ENCODE measurements at places on chromosomes 7 and 10. TPM values are rescaled to one million over a fixed set of nuclear protein-coding genes. Genes with fewer than 3 reads are reported as not detected.

- DNase-seq = no peak
- no peaks in the 10 kb centered on the region for H3K4me1 ChIP-seq
- no peak overlapping the region for H3K4me3 ChIP-seq
- no peak overlapping the region for H3K27ac ChIP-seq
- H3K27me3 ChIP-seq = no peaks in the 10 kb centered on the region
Observed at GRCh38 chr7:88005191-88005590, 71.1 kb downstream of the ADAM22 start.

TMEM140 gene
- 2.7 TPM for total RNA-seq

GRCh38 chr10:86594535-86594934 lies 59.8 kb upstream of the OPN4 start:
- DNase-seq = no peak
- H3K4me1 ChIP-seq = no peaks in the 10 kb centered on the region
- H3K36me3 ChIP-seq = no peaks in the 10 kb centered on the region
- H3K4me3 ChIP-seq = no peak overlapping the region

GRCh38 chr10:103278862-103279298 lies 1.9 kb downstream of the INA start:
- H3K4me3 ChIP-seq = no peak overlapping the region
- H3K36me3 ChIP-seq = no peaks in the 10 kb centered on the region
- H3K4me1 ChIP-seq = no peaks in the 10 kb centered on the region
- peak; percentile 30 for DNase-seq
- no peak overlapping the region for H3K27ac ChIP-seq

DNA sequence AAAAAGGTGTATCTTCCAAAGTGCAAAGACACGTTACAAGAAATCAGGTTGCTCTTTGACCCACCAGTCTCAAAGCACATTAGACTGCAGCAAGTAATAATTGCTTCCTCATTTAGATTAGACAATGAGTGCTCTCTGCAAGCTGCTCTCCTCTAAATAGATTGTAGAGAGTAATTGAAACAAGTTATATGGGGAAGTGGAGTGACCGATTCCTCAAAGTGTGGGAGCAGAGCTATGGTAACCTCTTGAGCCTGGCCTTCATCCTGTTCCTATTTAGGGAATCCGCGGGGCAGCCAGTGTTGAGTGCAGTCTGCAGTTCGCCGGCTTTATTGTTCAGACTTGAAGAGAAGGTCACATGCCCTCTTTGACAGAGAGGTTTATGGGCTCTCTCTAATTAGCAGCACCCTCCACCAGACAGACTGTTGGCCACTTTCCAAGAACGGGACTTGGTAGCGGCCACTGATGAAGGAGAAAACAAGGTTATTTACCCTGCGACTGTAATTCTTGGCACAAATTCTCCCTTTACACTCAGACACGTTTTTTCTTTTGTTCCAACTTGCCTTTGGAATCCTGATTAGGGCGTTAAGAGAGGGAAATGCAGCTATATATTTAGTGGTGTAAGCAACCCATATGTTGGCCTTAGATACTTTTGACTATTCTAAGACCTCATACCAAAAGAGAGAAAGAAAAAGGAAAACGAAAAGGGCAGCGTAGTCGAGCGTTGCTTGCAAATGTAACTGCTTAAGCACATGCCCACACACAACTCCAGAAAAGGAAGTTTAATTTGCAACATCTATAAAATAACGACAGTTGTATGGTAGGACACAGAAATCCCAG lies 107.5 kb downstream of the REEP3 start:
- H3K27me3 ChIP-seq = no peaks in the 10 kb centered on the region
- H3K27ac ChIP-seq = peak overlapping the region; percentile 98
- DNase-seq = peak; percentile 55
- H3K4me1 ChIP-seq = peaks cover 8% of the 10 kb centered on the region
- H3K36me3 ChIP-seq = no peaks in the 10 kb centered on the region

- no peak overlapping the region for H3K27ac ChIP-seq
- no peak overlapping the region for H3K4me3 ChIP-seq
- H3K36me3 ChIP-seq = no peaks in the 10 kb centered on the region
- H3K4me1 ChIP-seq = peaks cover 42% of the 10 kb centered on the region
- no peak for DNase-seq
- H3K27me3 ChIP-seq = no peaks in the 10 kb centered on the region
Observed at GRCh38 chr7:501526-501925, 18.1 kb downstream of the PDGFA start.

ABLIM1 gene
- 35.8 TPM for total RNA-seq

GRCh38 chr10:35237766-35238512 lies 98.4 kb upstream of the CCNY start:
- no peak for DNase-seq
- no peaks in the 10 kb centered on the region for H3K27me3 ChIP-seq
- no peaks in the 10 kb centered on the region for H3K36me3 ChIP-seq
- no peak overlapping the region for H3K27ac ChIP-seq
- no peaks in the 10 kb centered on the region for H3K4me1 ChIP-seq

GRCh38 chr10:86449926-86450558 lies 71.5 kb downstream of the WAPL start:
- no peaks in the 10 kb centered on the region for H3K27me3 ChIP-seq
- H3K36me3 ChIP-seq = no peaks in the 10 kb centered on the region
- peaks cover 18% of the 10 kb centered on the region for H3K4me1 ChIP-seq
- no peak overlapping the region for H3K4me3 ChIP-seq

DNA sequence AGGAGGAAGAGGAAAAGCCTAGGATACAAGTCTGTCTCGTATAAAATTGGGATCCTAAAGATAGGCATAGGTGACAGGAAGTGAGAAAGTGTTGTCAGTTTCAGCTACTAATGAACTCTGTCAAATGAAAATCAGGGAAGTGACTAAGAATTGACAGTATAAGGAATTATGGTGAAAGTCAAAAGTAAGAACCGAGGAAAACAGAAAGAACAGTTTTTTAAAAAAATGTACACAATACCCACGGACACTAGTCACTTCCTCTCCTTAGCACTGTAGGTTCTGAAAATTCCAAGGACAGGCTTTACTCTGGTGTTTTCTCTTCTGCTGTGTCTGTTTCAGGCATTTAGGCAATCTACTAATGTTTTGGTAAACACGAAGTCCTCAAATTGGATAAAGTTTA lies 42.3 kb downstream of the ATAD1 start:
- no peaks in the 10 kb centered on the region for H3K27me3 ChIP-seq
- no peaks in the 10 kb centered on the region for H3K36me3 ChIP-seq
- DNase-seq = no peak
- no peak overlapping the region for H3K27ac ChIP-seq
- H3K4me3 ChIP-seq = no peak overlapping the region

FANK1 gene
- 4.2 TPM for total RNA-seq

GRCh38 chr10:105094048-105094447 lies 453.0 kb downstream of the SORCS3 start:
- H3K27ac ChIP-seq = no peak overlapping the region
- H3K4me3 ChIP-seq = no peak overlapping the region
- no peaks in the 10 kb centered on the region for H3K4me1 ChIP-seq
- no peak for DNase-seq
- no peaks in the 10 kb centered on the region for H3K36me3 ChIP-seq
- H3K27me3 ChIP-seq = no peaks in the 10 kb centered on the region

DNA sequence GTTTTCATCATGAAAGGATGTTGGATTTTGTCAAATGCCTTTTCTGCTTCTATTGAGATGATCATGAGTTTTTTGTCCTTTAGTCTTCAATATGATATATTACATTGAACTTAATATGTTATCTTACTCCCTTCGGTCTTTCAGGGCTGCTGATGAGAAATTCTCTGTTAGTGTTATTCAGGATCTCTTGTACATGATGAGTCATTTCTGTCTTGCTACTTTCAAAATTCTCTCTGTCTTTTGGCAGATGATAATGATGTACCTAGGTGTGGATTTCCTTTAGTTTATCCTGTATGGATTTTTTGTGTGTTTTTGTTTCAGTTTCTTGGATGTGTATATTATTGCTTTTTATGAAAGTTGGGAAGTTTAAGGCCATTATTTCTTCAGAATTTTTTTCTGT lies 320.9 kb upstream of the NPSR1 start:
- H3K27me3 ChIP-seq = no peaks in the 10 kb centered on the region
- DNase-seq = no peak
- no peak overlapping the region for H3K27ac ChIP-seq
- H3K4me1 ChIP-seq = no peaks in the 10 kb centered on the region
- no peak overlapping the region for H3K4me3 ChIP-seq

DNA sequence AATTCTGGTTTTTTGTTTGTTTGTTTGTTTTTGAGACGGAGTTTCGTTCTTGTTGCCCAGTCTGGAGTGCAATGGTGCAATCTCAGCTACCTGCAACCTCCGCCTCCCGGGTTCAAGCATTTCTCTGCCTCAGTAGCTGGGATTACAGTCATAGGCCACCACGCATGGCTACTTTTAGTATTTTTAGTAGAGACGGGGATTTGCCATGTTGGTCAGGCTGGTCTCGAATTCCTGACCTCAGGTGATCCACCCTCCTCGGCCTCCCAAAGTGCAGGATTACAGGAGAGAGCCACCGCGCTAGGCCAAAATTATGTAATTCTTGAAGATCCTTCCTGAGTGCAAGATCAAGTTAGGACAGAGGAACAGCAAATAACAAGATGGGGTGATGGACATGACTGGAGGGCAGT lies 719 bp downstream of the ZNF33B start:
- H3K27ac ChIP-seq = peak overlapping the region; percentile 98
- DNase-seq = no peak
- H3K4me1 ChIP-seq = peaks cover 20% of the 10 kb centered on the region
- no peaks in the 10 kb centered on the region for H3K36me3 ChIP-seq
- peak overlapping the region; percentile 46 for H3K4me3 ChIP-seq

OR2A42 gene
- total RNA-seq = not detected

- no peaks in the 10 kb centered on the region for H3K27me3 ChIP-seq
- no peaks in the 10 kb centered on the region for H3K36me3 ChIP-seq
- H3K4me1 ChIP-seq = no peaks in the 10 kb centered on the region
- H3K27ac ChIP-seq = no peak overlapping the region
- DNase-seq = no peak
Observed at GRCh38 chr7:102273749-102274712, 12.6 kb upstream of the SH2B2 start.

DNA sequence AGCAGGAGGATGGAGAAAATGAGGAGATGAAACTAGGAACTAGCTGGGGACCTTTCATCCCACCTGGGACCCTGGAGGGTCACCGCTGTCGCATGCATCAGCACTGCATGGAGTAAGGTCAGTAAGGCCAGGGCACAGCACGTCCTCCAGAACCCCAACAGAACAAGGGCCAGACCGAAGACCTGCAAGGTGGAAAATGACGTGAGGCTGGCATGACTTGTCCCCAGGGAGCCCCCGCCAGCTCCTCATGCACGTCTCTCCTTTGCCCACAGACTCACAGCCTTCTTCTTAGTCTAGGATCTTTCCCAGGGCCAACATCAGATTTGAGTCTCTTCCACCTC lies 4.7 kb downstream of the ZNF488 start:
- no peak overlapping the region for H3K27ac ChIP-seq
- H3K4me1 ChIP-seq = peaks cover 7% of the 10 kb centered on the region
- no peaks in the 10 kb centered on the region for H3K36me3 ChIP-seq
- no peak overlapping the region for H3K4me3 ChIP-seq
- H3K27me3 ChIP-seq = no peaks in the 10 kb centered on the region
- DNase-seq = no peak

DNA sequence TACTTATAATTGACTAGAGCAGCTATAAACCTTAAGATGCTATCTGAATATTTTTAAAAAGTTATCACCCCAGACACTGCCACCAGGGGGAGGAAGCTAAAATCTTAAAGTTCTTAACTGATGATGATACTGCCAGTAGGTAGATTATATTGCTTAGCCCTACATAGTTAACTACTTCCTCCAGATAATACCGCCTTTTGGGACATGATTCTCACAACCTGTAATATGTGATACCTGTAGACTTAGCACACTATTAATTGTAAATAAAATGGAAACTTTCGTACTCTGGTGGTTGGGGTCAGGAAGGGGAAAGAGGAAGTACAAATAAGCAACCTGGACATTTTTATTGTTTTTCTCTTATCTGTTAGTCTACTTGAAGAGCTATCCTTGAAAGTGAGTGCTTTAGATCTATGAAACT lies 268.9 kb downstream of the ADK start:
- H3K4me1 ChIP-seq = peaks cover 15% of the 10 kb centered on the region
- H3K4me3 ChIP-seq = no peak overlapping the region
- no peaks in the 10 kb centered on the region for H3K36me3 ChIP-seq

GRCh38 chr10:1085258-1085657 lies 29.1 kb downstream of the WDR37 start:
- H3K36me3 ChIP-seq = peaks cover 16% of the 10 kb centered on the region
- no peaks in the 10 kb centered on the region for H3K27me3 ChIP-seq
- DNase-seq = no peak
- no peak overlapping the region for H3K4me3 ChIP-seq
- no peak overlapping the region for H3K27ac ChIP-seq

OR6V1 gene
- not detected for total RNA-seq

LIPJ gene
- total RNA-seq = 0.04 TPM

- no peaks in the 10 kb centered on the region for H3K4me1 ChIP-seq
- no peaks in the 10 kb centered on the region for H3K36me3 ChIP-seq
- no peak overlapping the region for H3K4me3 ChIP-seq
Observed at GRCh38 chr10:8628351-8628750, 573.9 kb downstream of the GATA3 start.

- no peak overlapping the region for H3K27ac ChIP-seq
- no peak for DNase-seq
- H3K27me3 ChIP-seq = no peaks in the 10 kb centered on the region
- H3K4me3 ChIP-seq = no peak overlapping the region
- no peaks in the 10 kb centered on the region for H3K36me3 ChIP-seq
- H3K4me1 ChIP-seq = peaks cover 30% of the 10 kb centered on the region
Observed at GRCh38 chr10:44906486-44906885, 4.7 kb upstream of the TMEM72 start.

DNA sequence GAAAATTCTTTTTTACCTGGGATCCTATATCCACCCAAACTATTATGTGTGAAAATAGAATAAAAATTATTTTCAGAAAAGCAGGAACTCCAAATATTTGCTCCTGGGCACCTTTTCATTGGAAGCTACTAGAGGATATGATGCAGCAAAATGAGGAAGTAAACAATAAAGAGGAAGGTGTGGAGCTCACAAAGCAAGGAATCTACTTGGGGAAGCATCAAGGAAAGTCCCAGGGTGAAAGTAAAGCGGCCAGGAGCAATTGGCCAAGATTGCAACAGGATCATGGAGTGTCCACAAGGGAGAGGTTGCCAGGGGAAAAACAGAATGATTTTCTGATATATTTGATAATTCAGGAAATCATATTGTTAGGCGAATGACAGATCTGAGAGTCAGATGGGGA lies 80.8 kb downstream of the CARD11 start:
- H3K27ac ChIP-seq = no peak overlapping the region
- no peak overlapping the region for H3K4me3 ChIP-seq
- no peaks in the 10 kb centered on the region for H3K27me3 ChIP-seq
- H3K36me3 ChIP-seq = no peaks in the 10 kb centered on the region

DNA sequence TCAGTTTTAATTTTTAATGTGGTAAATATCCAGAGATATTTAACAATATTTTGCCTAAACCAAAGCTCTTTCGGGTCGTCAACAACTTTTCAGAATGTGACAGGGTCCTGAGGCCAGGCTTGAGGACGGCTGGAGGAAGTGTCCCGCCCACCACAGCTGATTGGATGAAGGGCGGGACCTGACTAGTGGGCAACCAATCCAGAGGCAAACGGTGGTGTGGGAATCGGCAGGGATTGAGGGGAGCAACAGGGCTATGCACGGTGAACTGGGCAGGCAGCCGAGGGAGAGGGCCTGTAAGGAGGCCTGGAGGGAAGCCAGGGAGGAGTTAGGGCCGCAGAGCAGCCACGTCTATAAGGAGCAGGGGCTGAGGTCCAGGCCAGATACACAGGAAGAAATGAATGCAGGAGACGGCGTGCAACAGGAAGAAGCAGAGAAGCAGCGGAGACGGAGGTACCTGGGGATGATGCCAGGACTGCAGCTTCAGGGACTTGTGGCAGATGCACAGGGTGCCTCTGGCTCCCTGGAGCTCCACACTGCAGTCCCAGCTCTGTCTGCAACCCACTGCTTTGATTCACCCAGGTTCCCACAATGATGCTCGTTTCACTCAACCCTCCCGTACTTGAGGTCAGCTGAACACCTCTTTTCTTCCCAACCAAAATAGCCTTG lies 46.1 kb upstream of the ZMIZ1 start:
- H3K4me1 ChIP-seq = peaks cover 6% of the 10 kb centered on the region
- H3K4me3 ChIP-seq = no peak overlapping the region

IFIT5 gene
- 5.1 TPM for total RNA-seq

Data from pancreas (tissue), 10 donors.